ENCODE measurements at places on chromosomes 1 and 21.
A peak's percentile ranks its signal among the peaks of the same experiment; 100 is the strongest.

- DNase-seq: no peak
Observed at GRCh38 chr1:200556002-200556401, 64.5 kb downstream of the KIF14 start.

- DNase-seq: no peak
Observed at GRCh38 chr21:21085206-21085605, 87.0 kb downstream of the NCAM2 start.

GRCh38 chr1:212007886-212008285, 27.5 kb downstream of the INTS7 start:
- no peak for DNase-seq

GRCh38 chr1:83034851-83035250, 964.1 kb downstream of the TTLL7 start:
- DNase-seq: no peak

GRCh38 chr1:32068957-32069588, 3.7 kb upstream of the TMEM39B start:
- no peak for DNase-seq

GRCh38 chr1:151058692-151059091, 730 bp downstream of the CDC42SE1 start:
- DNase-seq: no peak

DNA sequence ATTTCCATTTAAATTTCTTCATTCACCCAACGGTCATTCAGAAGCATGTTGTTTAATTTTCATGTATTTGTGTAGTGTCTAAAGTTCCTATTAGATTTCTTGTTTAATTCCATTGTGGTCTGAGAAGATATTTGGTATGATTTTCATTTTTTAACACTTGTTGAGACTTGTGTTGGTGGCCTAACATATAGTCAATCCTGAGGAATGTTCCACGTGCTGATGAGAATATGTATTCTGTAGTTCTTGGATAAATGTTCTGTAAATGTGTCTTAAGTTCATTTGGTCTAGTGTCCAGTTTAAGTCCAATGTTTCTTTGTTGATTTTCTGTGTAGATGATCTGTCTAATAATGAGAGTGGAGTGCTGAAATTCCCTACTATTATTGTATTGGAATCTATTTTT, 22.7 kb upstream of the LCE5A start:
- no peak for DNase-seq

DNA sequence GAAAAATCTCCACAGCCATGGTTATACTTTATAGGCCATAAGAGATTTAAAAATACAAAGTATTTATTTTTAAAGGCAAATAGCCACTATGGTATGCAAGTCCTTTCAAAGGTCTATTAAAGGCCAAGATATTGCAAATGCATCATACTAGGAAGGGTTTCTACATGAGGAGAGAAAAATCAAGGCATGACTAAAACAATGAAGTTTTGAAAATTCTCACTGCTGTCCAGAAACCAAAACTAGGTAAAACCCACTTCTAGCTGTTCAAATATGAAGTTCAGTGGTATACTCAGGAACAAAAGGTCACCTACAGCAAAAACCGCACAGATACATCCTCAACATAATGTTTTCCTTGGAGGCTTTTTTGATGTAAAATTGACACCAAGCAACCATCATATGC, 75.0 kb downstream of the EPS15 start:
- no peak for DNase-seq

- no peak for DNase-seq
Observed at GRCh38 chr1:162387226-162388082, 5.9 kb downstream of the C1orf226 start.

- no peak for DNase-seq
Observed at GRCh38 chr1:3483801-3484444, 29.5 kb downstream of the ARHGEF16 start.

GRCh38 chr1:906600-907420, 16.9 kb upstream of the SAMD11 start:
- DNase-seq: no peak

DNA sequence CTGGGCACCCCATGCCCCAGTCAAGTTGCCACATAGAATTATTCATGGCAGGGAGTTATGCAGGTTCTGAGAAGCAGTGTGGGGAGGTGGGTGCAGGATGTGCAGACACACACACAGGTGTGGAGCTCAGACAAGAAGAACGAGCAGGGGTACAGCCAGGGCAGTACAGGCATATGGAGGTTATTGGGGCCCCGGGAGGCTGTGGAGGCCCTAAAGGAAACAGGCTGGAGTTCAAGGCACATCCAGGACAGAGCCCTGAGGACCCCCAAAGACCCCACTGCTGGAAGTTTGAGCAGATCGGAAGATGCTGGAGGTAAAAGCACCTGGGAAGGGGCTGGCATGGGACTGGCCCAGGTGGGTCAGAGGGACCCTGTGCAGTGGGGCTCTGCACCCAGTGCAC, 171.3 kb downstream of the PSMG1 start:
- DNase-seq: no peak

DNA sequence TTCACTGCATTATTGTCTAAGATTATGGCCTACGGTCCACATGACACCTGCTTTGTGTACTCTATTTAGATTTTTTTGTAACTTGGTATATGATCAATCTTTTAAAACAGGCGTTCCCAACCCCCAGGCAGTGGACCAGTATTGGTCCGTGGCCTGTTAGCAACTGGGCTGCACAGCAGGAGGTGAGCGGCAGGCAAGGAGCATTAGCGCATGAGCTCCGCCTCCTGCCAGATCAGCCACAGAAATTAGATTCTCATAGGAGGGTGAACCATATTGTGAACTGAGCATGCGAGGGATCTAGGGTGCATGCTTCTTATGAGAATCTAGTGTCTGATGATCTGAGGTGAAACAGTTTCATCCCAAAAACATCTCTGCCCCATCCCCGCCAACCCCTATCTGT, 228.4 kb upstream of the NR5A2 start:
- DNase-seq: no peak

DNA sequence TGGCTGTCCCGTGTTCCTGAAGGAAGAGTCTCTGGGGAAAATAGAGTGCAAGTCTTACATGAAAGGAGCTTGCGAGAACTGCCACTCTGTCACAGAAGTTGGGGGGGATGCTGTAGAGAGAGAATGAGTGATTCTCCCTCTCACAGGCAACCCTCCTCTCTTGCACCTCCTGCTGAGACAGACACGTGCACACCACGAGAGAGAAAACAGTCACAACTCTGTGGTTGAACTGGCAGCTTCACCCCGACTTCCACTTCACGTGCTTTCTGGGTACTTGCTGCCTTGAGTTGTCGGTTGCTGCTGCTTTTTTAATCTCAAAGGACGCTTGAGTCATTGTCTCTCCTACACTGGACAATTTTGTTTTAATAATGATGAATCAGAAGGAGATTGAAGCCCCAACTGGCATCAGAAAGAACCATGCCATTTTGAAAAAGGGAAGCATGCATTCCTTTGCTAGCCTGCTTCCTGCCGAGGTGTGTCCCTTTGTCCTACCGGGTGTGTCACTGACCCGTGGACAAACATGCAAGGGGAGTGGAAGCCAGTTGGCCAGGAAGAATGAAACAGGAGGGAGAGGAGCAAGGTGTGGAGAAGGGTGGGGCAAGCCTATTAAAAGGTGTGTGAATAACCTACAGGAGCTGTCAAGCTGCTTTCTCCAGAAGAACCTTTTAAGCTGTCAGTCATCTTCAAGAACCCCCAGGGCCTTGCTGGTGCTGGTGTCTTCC, 164.2 kb downstream of the CACNA1E start:
- no peak for DNase-seq

GRCh38 chr1:25106976-25107642, 125.2 kb downstream of the SYF2 start:
- no peak for DNase-seq

GRCh38 chr1:1058088-1058905, 15.8 kb downstream of the RNF223 start:
- no peak for DNase-seq

GRCh38 chr1:178541829-178542553, 29.1 kb downstream of the TEX35 start:
- no peak for DNase-seq

DNA sequence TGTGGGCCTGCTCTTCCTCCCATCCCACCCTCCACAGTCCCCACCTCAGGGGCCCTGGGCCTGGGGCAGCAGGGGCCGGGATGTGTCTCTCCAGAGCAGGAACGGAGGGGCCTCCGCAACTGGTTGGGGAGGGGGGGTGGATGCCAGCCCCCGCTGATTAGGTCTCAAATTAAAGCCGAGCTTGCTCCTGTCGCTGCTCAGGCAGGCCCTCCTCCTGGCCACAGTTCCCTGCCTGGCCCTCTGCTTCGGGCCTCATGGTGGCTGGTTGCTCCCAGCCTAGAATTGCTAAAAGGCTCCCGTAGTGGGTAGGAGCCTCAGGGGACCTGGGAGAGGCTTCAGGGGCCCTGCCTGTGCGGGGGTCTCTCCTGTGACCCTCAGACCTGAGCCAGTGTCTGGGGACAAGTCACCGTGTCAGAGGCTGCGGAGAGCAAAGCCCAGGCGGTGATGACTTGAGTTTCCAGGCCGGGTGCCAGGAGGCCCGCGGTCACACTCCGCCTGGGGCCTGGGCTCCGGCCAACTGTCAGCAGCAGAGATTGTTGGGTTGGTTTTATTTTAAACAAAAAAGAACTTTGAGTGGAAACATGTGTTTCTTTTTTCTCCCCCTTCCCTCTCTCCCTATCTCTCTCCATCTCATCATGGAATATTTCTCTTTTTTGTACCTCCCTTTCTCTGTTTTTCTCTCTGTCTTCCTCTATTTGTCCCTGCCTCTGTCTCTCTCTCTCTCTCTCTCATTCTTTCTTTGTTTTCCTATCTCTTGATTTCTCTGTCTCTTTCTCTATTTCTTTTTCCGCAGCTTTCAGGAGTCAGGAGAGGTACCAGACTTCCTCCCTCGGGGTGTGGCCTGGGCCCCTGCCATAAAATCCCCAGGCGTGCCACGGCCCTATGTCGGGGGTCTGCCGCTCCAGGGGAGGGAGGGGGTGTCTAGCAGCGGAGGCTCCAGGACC, 20.0 kb upstream of the EPHA2 start:
- DNase-seq: no peak

GRCh38 chr1:107668762-107669161, 296.2 kb downstream of the VAV3 start:
- no peak for DNase-seq

DNA sequence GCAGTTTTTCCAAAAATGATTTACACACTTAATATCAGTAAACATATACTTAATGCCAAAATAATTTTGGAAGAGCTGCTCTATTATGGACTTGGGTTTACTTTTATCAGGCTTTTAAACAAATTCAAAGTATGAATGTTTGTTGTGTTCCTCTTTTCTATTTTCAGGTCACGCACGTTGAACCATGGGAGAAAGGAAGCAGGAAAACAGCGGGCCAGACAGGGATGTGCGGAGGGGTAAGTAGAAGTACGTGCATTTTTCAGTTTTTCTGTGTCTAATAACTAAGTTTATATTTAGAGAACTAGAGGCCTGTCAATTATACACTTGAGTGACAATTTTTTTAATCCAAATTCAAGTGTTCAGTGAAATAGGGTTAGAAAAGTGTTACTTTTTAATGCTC, 3.4 kb downstream of the PRPF38B start:
- DNase-seq: no peak

DNA sequence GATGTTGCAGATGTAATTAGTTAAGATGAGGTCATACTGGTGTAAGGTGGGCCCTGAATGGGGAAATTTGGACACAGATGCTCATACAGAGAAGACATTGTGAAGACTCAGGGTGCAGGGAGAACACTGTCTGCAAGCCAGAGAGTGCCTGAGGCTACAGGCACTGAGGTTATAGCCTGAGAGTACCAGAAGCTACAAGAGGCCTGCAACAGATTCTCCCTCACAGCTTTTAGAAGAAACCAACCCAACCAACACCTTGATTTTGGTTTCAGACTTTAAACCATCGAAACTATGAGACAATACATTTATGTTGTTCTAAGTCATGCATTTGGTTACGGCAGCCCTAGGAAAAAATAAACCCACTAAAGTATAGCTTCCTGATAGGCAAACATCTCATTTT, 321.7 kb upstream of the USP25 start:
- peak; percentile 12 for DNase-seq

GRCh38 chr1:161816201-161816600, 50.1 kb downstream of the ATF6 start:
- DNase-seq: no peak

DNA sequence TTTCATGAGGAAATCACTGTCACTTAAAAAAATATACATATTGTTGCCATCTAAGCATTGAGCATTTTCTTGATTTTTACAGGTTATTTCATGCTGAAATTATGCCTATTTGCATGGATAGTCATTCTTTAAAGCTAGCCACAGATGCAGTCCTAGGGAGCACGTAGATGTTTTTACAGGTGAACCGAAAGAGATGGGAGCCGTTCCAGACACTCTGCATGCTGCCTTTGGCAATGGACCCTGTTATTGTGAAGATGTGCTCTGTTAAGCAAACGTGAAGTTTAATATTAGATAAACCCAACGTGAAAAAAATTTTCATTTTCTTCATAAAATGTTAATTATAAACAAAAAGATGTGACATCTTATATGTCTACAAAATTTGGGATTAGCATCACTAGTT, 7.1 kb downstream of the PROX1 start:
- DNase-seq: no peak

- peak; percentile 8 for DNase-seq
Observed at GRCh38 chr1:167935216-167936067, 1.0 kb upstream of the DCAF6 start.

GRCh38 chr1:23020706-23021405, 1.6 kb downstream of the KDM1A start:
- DNase-seq: no peak

GRCh38 chr1:32948390-32948722, 16.3 kb downstream of the RNF19B start:
- no peak for DNase-seq

DNA sequence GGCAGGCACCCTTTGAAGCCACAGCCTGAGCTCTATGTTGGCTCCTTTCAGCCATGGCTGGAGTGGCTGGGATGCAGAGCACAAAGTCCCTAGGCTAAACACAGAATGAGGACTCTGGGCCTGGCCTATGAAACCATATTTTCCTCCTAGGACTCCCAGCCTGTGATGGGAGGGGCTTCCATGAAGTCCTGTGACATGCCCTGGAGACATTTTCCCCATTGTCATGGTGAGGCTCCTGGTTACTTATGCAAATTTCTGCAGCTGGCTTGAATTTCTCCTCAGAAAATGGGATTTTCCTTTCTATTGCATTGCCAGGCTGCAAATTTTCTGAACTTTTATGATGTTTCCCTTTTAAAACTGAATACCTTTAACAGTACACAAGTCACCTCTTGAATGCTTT, 61.3 kb downstream of the VCAM1 start:
- DNase-seq: no peak

DNA sequence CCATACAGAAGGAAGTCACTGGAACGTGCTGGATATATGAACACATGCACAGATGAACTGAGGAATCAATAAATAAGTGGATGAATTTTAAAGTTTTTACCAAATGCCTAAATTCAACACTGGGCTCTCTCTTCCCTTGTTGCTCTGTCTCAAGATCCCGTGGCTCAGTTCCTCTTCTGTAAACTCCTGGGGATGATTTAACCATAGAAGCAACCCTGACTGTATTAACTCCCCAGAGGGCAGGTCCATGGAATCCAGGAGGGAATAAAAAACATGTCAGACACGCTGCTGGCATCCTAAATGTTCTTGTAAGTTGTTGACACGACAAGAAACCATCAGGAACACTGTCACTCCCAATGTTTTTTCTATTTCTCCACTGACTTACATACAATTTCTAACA, 45.3 kb upstream of the GPR157 start:
- DNase-seq: no peak

Measured in GM12864 (cell line).